Stimulated activated CD8-positive, alpha-beta memory T cell treated with anti-CD3 and anti-CD28 coated beads, Interleukin-15, amount 100 ng/mL, for 1 hour (primary cell): ENCODE measurements at places on chromosomes 3 and 15.

GRCh38 chr3:195160257-195160898 lies 110.6 kb downstream of the XXYLT1 start:
- no peak for DNase-seq

DNA sequence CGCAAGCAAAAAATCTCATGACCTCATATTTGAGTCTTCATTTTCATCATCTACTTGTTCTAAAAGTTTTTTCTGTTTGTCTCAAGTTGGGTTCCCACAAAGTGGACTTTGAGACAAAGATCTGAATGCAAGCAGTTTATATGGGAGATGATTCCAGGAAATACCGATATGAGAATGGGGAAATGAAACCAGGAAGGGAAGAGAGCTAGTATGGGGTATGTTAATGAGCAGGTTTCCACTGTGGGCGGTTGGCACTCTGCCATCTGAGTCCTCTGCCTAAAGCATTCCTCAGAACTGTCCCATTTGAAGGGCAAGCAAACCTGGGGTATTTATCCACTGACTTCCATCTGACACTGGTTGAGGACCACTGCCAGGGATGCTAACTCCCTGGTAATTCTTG lies 8.8 kb downstream of the ADPRH start:
- no peak for DNase-seq

GRCh38 chr15:71187526-71187925 lies 72.3 kb downstream of the THSD4 start:
- no peak for DNase-seq

DNA sequence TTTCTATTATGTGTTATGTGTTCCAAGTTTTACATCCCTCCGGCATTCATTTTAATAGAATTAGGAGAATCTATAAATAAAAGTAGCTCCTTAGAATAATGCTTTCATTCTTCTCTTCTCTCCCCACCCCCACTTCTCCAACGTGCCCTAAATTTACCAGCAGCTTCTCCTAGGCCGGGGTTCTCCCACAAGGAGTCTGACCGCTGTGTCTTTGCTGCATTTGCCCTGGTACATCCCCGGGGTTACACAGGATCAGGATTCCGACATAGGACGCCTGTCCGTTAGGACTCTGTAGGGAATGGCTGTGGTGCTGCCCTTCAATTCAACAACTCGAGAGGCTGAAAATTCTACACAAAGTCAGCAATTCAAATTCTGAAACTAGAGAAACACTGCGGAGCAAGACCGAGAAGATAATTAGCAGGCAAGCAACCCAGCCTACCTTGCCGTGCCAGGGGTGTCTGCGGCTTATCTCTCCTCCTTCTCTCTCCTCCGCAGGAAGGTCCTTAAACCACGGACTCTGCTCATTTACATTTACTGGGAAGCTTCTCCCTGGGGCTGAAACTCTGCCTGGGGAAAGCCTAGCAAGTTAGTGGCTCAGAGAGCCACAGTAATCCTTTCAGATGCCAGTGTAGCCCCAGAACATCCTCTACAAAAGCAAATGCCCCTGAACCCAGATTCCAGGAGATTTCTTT lies 18.8 kb downstream of the PCSK6 start:
- no peak for DNase-seq

GRCh38 chr3:46356909-46357308 lies 3.0 kb downstream of the CCR2 start:
- no peak for DNase-seq

DNA sequence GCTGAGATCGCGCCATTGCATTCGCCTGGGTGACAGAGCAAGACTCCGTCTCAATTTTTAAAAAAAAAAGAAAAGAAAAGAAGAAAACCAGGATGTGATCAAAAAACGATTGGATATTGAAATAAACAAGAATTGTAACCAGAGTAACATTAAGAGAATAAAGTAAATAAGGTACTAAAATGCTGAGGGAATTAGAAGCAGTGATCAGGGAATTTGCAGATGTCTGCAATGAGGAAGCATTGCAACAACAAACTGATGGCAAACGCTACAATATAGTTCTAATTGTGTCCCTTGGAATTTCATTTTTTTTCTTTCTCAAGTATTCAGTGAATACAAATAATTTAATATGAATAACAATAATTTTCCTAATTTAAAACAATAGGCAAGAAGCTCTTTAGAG lies 1077.5 kb downstream of the TBL1XR1 start:
- DNase-seq: no peak

DNA sequence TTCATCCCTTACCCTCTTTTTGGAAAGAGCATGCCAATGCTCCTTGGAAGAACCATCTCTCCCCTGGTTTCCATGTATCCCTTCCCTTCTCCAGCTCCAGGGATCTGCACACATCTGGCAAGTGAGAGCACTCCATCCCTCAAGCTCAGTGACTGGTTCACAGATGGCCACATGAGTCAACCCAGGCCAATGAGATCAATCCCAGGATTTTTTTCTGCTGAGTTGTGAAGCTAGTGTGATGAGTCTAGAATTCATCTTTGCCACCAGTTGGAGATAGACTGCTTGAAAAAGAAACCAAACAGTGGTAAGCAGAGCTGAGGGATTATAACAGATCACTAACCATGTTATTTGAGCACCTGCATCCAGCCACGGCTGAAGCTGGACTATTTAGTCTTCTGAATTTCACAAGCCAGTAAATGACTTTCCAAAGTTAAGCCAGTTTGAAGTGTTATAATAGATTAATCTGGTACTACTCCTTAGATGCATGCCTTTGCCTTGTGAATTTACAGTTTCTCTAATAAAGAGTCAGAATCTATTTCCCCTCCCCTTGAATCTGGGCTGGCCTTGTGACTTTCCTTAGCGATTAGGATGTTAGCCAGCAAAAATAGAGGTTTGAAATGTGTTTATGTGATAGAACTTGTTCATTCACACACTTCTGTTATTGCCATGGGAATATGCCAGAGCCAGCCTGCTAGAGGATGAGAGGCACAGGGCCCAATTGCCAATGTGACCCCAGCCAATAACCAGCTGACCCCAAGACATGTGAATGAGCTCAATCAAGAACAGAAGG lies 159.8 kb downstream of the WNT5A start:
- no peak for DNase-seq

DNA sequence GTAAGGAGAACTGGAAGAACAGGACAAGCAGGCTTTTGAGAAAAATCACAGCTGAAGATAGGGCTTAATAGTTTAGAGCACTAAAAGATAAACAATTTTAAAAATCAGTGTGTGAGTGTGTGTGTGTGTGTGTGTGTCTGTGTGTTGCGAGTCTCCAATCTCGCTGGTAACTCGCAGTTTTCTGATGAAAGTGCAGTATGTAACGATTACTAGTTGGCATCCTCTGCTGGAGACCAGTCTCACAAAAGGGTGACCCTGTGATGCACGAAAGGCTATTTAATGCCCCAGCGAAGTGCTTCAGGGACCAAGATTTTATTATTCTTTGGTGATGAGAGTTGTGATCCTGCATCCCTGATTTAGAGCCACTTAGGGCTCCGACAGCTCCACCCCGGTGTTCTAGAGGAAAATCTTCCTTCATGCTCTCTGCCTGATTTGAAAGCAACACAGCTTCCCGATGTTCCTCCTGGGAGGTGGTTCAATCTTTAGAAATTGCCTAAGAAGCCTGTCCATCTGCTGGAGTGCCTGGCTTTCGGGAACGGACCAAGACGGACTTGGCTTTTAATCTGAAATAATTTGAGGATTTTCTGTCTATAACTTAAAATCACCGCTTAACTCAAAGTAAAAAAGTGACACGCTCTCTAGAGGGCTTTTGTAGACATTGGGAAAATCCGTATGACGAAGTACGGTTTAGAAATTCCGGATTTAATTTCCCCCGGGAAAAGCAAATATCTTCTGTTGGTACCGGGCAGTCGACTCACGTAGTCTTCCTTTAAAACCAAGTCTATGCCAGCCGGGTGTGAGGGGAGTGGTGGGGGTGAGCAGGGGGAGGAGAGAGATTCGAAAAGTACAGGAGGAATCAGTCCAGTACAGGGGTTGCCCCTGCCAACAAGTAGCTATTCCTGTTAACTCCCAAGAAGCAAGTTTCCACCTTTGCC lies 1.1 kb upstream of the ALCAM start:
- no peak for DNase-seq

DNA sequence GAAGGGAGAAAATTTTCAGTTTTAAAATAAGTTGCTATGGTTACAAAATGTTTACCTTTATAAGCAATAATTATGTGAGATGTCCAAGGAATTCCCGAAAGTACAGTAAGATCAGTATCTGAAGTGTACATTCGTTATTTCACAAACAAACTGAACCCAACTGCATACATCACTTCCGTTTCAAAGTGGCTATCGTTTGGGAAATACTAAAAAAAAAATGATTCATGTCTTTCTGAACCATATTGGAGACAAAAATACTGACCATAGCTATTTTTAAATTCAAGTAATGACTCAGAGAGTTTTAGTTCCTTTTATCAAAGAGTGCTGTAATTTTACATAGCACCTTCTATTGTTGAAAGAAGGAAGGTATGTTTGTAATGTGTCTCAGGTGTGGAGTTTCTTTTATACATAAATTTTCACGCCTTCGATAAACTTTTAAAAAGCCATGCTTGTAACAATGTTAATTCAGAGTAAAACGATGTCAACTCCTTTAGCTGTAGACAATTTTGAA lies 8.0 kb upstream of the ANKRD28 start:
- DNase-seq: no peak

- DNase-seq: no peak
These were observed 15.5 kb downstream of the MYL3 start for GRCh38 chr3:46847744-46848143.

- no peak for DNase-seq
These were observed 6.1 kb downstream of the VWA5B2 start for GRCh38 chr3:184235381-184236032.

DNA sequence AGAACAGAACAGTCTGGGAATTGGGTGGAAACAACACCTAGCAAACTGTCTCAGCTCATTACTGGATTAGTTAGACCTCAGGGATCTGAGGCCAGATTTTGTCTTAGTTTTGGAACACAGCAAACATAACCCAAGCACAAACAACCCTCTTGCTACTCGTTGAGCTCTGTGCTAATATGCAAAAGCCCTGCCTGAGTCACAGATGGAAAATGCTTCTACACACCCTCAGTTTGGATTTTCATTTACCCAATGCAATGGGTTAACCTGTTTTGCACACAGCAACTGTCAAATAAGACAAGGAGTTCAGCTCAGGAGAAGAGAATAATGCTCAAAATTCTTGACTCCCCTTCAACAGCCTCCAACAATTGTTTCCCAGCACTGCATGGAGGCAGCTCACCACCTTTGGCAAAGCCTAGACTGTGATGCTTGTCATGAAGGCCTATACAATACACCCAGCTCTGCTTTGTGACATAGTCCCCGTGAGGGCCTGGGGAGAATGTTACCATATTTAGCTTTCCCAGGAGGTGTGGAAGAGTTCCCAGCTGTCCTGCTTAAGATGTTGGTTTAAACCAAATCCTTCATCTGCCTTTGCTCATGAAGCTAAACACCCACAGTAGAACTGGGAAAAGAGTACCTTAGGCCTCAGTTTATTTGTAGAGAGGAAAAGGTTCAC lies 68.9 kb upstream of the MNS1 start:
- DNase-seq: no peak

DNA sequence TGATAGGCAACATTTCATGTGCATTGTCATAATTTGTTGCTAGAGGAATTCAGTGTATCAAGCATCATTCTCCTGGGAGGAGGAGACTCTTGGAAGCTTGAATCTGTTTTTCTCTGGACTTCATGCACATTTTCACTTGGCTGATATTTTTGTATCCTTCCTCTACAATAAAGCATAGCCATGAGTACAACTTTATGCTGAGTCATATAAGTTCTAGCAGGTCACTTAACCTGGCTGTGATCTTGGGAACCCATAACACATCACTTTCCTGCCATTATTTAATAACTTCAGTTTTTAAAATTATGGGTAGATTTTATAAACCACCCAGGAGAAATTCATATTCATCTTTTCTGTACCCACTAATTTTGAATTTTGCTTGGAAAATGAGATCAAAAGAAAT lies 203.0 kb upstream of the CD96 start:
- DNase-seq: no peak

DNA sequence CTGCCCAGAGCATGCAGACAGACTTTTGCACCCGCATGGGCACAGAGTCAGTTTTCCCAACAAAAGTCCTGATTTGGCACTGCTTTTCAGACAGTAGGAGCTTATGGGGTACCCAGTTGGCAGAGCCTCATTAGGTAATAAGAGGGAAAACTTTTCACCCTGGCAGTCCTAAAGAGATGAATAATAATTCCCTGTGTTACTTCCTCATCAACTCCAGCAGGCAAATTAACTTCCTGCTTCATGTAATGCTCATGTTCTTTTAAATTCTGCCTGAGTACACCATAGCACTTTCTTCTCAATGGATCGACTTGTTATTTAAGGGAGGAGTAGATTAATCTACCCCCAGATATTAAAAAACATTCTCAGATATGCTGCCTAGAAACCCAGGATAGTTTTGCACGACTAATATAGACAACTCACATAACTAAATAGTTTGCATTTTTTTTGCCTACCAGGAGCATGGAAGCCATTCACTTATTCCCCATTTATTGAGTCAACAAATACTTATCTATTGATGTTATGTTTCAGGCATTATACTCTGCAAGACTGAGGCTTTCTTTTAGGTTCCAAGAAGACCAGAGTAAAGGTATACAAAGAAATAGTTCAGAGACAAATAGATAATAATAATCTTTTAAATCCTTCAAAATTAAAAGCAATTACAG lies 214.5 kb downstream of the KCNMB2 start:
- no peak for DNase-seq

GRCh38 chr3:62911526-62911925 lies 36.3 kb upstream of the CADPS start:
- DNase-seq: no peak

- DNase-seq: no peak
These were observed 96.2 kb downstream of the IGF1R start for GRCh38 chr15:98744506-98744905.

DNA sequence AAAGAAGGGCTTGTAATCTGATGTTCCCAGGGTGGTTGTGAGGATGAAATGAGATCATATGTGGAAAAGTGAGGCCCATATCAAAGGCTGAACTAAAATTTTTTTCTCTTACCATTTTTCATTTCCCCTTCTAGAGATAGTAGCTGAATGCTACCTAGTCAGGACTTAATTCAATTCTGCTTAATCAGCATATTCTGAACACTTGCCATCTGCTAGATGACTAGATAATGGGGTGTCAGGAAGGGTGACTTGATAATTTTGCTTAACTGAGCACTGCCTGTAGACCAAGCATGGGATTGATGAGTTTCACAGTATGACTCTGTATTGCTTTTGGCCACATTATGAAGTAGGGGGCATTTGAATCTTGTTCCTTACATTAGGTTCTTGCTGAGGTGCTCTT lies 136.2 kb downstream of the CHST2 start:
- no peak for DNase-seq

DNA sequence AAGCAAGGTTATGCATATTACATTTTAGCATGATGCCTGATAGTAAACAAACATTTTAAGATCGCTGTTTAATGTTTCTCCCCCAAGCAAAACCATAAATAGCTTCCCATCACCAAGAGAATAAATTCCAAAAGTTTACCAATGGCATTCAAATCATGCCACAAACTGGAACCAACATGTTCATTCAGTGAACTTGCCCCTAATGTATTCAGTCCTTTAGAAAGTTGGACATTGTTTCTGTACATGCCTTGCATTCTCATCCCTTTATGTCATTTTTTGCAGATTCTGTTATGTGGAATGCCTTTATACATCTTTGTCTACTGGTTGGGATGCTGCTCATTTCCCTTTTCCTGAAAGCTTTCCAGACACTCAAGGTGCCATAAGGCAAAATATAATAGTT lies 105.5 kb downstream of the PYDC2 start:
- DNase-seq: no peak
